ENCODE measurements at places on chromosomes 3 and 15.
A peak's percentile ranks its signal among the peaks of the same experiment; 100 is the strongest.

DNA sequence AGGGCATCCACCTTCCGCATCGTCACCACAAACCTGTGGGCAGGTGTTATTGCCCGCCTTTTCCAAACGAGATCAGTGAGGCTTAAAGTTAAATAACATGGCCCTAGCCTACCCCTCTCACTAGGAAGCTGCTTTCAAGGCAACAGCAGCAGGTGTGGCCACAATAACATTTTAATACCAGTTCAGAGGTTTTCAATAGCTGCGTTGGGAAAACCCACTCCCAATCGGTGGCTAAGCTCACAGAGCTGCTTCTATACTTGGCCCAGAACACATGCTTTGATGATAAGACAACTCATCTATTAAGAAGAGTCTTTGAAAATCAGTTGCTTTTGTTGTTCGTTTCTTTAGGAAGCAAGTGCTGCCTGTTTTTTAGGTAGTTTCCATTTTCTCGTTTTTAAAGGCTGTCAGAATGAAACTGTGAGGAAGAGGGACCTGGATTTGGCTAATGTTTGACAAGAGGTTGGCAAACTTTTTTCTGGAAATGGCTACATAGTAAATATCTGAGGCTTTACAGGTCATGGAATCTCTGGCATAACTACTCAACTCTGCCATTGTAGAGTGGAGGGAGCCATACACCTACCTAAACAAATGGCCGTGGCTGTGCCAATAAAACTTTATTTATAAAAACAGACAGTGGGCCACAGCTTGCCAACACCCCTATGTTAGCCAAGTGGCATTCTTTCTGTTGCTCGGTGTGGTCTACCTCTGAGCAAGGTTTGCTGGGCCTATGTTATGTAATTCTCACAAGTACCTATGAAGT, 179.6 kb downstream of the FEZF2 start:
- no peak for DNase-seq

GRCh38 chr3:9396301-9396631, 1.1 kb upstream of the SETD5 start:
- peak; percentile 92 for DNase-seq

DNA sequence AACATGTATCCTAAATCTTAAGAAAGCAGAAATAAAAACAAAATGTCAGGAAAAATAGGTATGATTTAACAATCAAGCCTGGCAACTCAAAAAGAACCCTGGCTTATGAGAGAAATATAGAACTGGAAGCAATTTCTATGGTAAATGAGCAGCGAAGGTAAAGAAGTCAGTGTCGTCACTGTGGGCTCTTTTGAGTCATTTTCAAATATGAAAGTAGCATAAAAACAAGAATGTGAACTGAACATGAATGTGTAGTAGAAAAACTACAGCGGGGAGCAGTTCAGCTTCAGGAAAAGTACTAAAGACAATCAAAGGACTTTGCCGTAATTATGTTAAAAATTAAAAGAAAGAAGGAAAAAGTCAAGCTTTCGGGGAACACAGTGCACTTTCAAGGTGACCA, 17.5 kb downstream of the LSG1 start:
- no peak for DNase-seq

- DNase-seq = no peak
These were observed 186.4 kb downstream of the ADAMTS9 start for GRCh38 chr3:64501298-64501906.

DNA sequence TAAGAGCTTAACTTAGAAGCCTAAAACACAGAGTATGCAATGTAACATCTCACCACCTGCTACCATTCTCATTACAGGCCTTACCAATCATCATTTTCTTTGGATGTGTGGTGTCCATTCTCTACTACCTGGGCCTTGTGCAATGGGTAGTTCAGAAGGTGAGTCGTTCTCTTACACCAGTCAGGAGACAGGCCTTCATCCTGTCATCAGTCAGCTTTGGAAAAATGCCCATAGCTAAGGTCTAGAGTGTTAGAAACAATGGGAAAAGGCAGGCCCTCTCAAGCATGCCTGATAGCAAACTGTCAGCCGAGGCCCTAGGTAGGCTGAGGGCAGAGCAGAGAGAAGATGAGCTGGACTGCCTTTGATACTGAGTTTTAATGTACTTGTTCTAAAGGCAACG, 13.5 kb downstream of the SLC28A2 start:
- DNase-seq = peak; percentile 52

DNA sequence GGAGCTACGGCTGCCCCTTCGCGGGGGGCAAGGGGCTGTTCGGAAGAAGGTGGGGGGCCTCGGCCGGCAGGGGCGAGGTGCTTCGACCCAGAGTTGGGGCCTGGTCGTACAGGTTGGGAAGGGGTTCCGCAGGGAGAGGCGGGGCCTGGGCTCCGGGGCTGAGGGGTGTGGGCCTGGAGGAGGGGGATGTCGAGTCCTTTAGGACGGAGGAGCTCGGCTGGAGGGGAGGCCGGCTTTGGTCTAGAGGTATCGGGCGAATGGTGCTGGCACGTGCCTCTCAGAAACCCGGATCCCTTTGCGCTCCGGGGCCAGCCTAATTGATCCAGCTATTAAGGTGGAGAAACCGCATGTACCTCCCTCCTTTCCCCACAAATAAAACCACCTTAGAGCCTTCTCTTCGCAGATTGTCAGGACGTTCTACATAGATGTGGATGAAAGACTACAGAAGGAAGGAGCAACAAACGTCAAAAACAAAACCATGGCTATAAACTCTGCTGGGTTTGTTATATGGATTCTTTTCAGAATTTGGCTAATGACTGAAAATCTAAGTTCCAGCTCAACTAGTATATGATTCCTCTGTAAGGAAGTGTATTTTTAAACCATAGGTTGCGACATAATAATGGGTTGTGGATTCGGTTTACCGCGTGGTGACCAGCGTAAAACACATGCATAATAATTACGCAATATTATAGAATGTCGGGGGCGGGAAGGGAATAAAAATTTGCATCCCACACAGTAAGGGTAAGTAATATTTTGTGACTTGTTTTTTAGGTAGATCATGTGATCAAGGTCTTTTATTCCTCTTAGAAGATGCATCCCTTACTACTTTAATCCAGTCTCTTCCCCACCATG, 644 bp upstream of the NGLY1 start:
- DNase-seq = no peak

DNA sequence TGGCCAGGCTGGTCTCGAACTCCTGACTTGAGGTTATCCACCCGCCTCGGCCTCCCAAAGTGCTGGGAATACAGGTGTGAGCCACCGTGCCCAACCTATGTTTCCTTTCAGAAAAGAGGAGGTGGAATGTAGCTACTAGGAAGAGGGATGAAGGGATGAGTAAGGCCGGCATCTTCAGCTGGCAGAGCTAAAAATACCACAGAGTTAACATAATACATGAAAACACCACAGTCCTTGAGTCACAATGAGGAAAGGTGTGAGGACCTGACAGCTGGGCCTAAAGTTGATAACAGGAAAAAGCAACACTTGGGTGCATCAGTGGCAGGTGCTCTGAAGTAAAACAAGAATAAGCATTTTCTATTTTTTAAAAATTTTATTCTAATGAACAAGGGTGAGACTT, 392.2 kb downstream of the DIPK2A start:
- no peak for DNase-seq

DNA sequence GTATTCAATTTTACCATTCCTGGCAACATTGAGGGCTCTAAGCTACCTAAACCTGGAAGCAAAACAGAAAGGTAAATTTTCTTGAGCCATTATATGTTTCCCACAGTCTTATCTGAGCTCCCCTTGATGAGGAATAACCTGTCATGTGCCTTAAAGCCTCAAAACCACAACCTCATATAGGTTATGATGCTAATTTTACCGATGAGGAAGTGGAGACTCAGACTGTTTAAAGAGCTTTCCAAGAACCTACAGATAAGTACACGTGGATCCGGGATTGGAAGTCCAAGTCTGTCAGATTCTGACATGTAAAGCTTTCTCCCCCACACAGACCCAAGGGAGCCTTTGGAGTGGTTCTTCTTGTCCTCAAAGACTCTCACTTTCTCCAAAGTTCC, 140.5 kb downstream of the SEMA6D start:
- DNase-seq = no peak

DNA sequence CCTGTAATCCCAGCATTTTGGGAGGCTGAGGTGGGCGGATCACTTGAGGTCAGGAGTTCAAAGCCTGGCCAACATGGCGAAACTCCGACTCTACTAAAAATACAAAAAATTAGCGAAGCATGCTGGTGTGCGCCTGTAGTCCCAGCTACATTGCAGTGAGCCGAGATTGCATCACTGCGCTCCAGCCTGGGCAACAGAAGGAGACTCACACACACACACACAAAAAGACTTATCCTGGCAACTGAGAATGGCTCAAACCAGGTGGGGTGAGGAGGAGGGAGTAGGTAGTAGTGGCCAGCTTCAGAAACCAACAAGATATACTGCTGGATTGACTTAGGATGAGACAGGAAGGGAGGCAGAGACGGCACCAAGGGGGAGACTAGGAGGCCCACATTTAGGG, 53.4 kb upstream of the APEH start:
- DNase-seq = no peak

DNA sequence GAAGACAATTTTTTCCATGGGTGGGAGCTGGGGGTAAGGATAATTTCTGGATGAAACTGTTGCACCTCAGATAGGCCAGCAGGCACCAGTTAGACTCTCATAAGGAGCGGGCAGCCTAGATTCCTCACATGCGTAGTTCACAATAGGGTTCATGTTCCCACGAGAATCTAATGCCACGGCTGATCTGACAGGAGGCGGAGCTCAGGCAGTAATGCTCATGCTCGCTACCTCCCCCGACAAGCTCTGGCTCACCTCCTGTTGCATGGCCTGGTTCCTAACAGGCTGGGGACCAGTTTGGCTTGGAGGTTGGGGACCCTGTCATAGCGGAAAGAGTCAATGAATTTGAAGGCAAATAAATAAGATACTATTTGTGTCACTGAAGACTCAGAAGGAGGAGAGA, 105.5 kb downstream of the PLD1 start:
- DNase-seq = no peak

- no peak for DNase-seq
These were observed 49.5 kb downstream of the TLNRD1 start for GRCh38 chr15:81050259-81050658.

DNA sequence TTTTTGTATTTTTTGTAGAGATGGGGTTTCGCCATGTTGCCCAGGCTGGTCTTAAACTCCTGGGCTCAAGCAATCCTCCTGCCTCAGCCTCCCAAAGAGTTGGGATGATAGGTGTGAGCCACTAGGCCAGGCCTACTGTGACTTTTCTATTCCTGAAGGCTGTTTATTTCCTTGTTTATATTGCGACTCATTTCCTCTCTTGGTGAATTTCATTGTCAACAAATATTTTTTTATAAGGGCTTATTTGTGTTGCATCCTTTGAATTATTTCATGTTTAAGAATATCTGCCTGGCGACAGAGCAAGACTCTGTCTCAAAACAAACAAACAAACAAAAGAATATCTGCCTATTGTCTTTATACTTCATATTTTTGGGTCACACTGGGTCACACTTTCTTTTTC, 29.4 kb upstream of the MCCC1 start:
- DNase-seq = no peak

DNA sequence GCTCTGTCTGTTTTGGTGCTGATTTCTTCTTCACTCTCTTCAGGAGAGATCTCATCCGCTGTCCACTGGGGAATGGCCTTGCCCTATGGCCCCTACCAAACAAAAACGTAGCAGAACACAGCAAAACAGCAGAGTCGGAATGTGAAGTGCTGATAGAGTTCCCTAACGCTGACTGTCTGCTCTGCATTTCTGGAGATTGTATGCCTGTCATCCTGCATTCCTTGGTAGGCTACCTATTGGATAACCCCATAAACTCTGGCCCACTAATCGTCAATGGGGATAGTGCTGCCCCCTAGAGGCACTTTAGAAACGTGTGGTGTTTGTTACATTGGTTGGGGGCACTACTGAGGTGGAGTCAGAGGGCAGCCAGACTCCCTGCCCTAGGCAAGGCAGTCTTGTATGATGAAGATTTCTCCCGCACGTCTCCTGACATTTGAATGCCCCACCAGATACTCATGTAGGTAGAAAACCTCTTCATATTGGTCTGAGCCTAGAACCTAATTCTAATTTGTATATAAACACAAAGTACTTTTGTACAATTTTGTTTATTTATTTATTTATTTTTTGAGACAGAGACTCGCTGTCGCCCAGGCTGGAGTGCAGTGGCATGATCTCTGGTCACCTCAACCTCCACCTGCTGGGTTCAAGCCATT, 15.6 kb upstream of the MAGEF1 start:
- no peak for DNase-seq

GRCh38 chr15:80573606-80574005, 121.5 kb upstream of the ABHD17C start:
- no peak for DNase-seq

GRCh38 chr15:43294091-43294706, 27.5 kb upstream of the TGM5 start:
- no peak for DNase-seq

GRCh38 chr3:139546772-139547171, 7.2 kb upstream of the RBP1 start:
- no peak for DNase-seq

GRCh38 chr3:16136055-16136454, 38.4 kb upstream of the GALNT15 start:
- DNase-seq = no peak

DNA sequence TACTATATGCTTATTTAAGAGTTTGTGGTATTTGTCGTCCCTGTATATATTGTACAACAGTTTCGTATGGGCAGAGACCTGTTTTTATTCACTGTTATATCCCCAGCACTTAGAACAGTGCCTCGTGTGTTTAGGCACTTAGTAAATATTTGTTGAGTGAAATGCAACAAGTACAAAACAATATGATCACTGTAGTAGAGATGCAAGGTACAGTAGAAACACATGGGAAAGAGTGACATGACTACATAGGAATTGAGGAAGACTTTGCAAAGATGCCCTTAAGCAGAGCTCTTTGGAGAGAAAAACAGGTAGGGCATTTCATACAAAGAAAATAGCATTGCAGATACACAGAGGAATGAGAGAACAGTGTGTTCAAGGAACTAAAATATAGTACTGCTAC, 18.3 kb downstream of the RASA2 start:
- no peak for DNase-seq
